Lower leg skin (tissue), 4 donors: ENCODE measurements at places on chromosomes 1 and 21. TPM values are rescaled to one million over a fixed set of nuclear protein-coding genes. Genes with fewer than 3 reads are reported as not detected.

IFNLR1 gene
- 16.4 TPM for total RNA-seq

DIO1 gene
- not detected for total RNA-seq

FLG2 gene
- 3,608 TPM for total RNA-seq

OLFM3 gene
- total RNA-seq = not detected

- DNase-seq = no peak
These were observed 83.1 kb downstream of the HS2ST1 start for GRCh38 chr1:86997538-86997937.

DNA sequence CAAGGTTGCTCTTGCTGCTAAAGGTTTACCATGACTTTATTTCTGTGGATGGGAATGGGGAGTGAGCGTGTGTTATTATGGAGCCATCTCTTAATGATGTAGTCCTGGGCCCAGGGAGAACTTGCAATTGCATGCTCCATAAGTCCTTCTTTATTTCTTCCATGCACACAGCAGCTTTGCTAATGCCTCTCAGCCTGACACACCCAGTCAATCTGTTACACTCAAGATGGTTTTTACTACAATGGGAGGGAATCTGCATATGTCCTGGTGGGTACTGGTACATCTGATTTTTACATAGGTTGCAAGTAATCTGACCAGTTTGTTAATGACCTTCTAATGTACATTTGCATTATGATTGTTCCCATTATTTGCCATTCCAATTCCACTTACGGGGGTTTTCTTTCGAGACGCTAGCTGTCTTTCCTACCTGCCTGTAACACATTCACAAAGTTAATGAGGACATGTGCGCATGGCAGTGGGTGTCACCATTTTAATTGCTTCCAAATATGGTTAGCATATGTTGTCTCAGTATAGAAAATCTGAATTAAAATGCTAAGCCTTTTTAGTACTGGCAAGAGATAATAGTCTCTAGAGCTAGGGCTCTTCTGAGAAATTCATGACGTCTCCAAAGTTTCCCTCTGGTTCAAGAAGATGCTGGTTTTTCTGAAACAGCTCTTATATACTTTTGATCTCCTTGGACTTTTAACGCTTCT lies 188.2 kb downstream of the GRIK1 start:
- DNase-seq = no peak

GRCh38 chr1:175423605-175424004 lies 231.0 kb upstream of the KIAA0040 start:
- no peak for DNase-seq

DNA sequence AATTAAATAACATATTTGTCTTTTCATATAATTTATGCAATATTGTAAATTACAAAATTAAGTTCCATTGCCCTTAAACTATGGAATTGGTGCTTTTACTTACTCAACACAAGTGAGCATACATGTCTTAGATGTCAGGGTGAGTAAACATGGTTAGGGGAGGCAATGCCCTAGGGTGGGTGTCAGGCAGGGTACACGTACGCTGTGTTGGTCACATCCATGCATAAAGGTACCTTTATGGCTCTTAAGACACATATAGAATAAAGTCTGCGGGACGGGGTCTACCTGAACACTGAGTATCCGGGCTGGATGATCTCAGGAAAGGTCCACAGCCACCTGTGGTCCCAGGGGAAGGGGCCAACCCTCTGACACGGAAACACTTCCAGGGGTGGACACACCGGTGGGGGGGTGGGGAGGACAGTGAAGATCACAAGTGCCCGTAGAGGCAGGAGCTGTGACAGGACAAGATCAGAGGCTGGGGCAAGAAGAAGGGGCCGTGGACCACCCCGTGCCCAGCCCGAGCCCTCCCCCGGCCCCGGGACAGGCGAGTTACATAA lies 720 bp downstream of the LIN9 start:
- DNase-seq = no peak
